ENCODE measurements at places on chromosomes 2 and 18.

DNA sequence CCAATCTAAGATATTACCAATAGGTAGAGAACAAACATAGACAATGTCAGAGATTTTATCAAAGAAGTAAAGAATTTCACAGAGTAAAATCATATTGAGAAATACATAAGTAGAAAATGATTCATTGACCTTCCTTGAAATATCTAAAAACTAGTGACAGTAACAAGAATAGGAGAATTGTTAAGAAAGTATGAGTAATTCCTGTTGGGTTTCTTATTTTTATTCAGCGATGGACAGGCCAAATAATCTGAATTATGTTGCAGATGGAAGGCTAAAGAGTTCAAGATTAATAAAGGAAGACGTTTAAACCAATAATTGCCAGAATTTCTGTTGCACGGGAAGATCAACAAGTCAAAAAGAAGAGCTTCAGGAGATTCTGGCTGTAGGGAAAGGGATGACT lies 163.4 kb upstream of the RASGRP3 start:
- DNase-seq = no peak

- DNase-seq = no peak
Observed at GRCh38 chr2:179336782-179337534, 72.3 kb upstream of the SESTD1 start.

- DNase-seq = no peak
Observed at GRCh38 chr2:138444411-138444810, 57.2 kb upstream of the SPOPL start.

- DNase-seq = no peak
Observed at GRCh38 chr2:27800856-27801255, 29.3 kb downstream of the MRPL33 start.
